ENCODE measurements at places on chromosomes 1 and 21. TPM values are rescaled to one million over a fixed set of nuclear protein-coding genes. Genes with fewer than 3 reads are reported as not detected.

Gene IL19
- total RNA-seq: not detected

DNA sequence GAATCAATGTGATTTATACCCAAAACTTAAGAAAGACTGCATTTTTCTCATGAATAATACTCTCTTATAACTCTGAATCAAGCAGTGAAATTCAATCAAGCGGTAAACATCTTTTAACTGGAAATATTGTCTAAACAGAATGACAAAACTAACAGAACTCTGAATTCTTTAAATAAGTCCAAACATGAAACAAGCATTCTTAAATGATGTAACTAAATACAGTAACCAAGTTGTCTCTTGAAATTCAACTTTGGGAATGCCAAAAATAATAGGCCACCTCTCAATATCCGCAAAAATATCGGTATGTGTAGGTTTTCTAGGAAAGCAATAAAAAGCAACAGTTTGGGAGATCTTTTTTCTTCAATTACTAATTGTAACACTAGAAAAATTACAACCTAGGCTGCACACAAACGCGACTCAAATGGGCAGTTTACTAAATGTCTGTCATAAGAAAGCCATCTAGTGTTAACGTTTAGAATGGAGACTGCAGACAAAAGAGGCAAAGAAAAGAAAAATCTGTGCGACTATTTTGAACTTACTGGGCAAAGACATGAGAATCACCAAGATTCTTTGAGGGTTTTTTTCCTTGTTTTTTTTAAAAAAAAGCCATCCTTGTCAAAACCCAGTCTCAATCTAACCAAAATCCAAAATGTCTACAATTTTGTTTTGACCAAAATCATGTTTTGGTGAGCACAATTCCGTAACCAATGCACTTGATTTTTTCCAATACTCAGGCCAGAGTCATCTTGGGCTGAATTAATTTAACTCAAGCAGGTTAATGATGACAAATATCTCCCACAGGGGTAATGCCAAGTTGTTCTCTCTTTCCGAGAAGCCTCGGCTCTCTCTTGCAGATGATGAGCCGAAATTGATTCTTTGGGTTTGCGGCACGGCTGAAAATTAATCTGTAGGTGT, 1.3 kb downstream of the SIPA1L2 start:
- DNase-seq: peak; percentile 46

Gene CGN
- total RNA-seq: 2.0 TPM

DNA sequence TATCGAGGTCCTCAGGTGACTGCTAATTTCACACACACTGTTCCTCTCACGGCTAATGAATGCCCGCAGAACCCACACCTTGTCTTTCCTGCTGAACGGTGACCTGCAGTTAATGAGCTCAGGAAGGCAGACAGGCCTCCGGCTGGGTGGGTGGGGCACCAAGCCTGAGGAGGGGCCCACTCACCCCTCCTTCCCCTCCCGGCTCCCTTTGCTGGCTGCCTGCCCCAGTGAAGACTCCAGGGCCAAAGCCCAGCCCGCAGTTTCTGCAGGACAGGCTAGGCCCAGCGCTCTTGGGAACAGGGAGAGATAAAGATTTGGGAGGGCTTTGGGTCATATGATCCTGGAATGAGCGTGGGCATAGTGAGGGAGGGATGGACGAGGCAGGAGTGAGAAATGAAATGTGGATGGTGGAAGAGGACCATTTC, 26.4 kb downstream of the FOXO6 start:
- DNase-seq: peak; percentile 50

Gene PADI3
- not detected for total RNA-seq

Gene PLCH2
- total RNA-seq: 9.0 TPM

Gene SHISA4
- 22.4 TPM for total RNA-seq

Gene FAM131C
- total RNA-seq: 1.2 TPM

GRCh38 chr1:81847063-81847462, 46.3 kb downstream of the ADGRL2 start:
- DNase-seq: no peak

Gene DMBX1
- not detected for total RNA-seq

- no peak for DNase-seq
Observed at GRCh38 chr1:43069461-43070050, 102.5 kb downstream of the EBNA1BP2 start.

DNA sequence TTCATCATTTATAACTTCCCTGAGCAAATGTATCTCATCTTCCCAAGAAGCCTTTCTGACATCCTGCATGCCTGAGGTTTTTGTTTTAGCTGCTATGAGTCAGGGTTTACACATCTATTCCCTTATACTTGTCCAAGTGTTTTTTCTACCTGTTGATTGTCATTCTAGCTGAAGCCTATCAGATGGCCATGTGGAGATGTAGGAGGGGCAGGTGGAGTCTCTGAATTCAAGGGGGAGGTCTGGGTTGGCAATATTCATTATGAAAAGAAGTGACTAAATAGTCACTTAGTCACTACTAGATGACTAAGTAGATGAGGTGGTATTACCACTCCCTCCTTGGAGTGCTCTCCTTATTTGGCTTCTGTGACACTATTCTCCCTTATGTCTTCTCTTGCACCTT, 52.4 kb downstream of the XCL1 start:
- no peak for DNase-seq

- no peak for DNase-seq
Observed at GRCh38 chr1:16237343-16237830, 404 bp upstream of the CPLANE2 start.

DNA sequence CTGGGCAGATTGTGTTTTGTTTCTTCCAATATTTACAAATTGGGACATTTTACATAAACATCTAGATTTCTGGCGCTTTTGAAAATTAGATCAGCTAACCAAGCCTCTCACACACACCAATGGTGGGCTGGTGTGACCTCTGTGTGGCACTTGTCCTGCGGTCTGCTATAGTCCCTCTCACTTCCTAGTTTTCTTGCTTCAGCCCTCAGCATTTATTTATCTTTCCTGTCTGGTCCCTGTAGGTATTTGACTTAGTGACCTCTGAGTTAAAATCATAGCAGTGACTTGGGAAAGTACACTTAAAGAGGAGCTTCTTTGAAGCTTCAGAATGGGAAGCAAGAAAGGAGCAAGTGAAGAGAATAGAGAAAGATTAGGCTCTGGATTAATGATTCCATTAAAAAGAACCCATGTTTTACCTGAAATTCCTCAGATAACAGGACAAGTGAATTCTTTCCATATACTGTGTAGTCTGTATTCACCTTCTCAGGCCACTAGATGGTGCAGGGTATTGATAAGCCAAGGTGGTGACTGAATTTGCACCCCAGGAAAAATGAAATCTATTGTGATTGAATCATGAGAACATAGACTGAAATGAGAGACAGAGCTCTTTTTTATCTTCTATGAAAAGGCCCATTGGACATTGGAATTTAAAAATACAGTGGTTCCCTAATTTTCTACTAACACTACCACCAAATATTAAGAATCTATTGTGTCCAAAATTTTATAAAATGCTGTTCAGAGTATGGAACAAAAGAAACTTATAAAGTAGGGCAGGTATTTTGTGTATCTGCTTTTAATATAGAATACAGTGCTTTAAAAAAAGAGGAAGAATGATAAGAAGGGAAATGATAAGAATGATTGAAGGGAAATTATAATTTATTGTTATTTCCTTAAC, 7.1 kb upstream of the DIPK1A start:
- no peak for DNase-seq

Gene FAAH
- total RNA-seq: 19.6 TPM

GRCh38 chr1:227774821-227775661, 39.8 kb downstream of the SNAP47 start:
- no peak for DNase-seq

Gene TNNT2
- total RNA-seq: not detected

DNA sequence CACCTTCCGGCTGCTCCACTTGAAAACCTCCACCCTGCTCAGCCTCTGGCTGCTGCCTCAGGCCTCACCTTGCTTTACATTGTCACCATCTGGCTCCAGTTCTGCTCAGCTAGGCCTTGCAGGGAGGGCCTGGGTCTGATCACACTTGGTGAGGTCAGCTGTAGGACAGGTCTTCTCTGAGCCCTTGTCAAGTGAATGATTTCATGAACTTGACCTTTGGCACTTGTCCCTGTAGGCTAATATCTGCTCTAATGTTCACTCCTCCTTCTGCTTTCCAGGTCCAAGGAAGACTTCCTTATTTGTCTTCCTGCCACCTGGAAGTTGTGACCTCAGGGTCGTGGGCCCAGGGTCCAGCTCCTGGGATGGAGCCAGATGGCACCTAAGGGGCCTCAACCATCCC, 41.4 kb downstream of the PTPRF start:
- DNase-seq: no peak

Gene FMO4
- 0.82 TPM for total RNA-seq

Gene TTC39A
- total RNA-seq: 1.2 TPM

GRCh38 chr1:181080556-181080955, 7.9 kb upstream of the IER5 start:
- DNase-seq: no peak
